ENCODE measurements at places on chromosomes 6 and 20.

- no peak for DNase-seq
Observed at GRCh38 chr20:39070484-39071231, 108.5 kb downstream of the DHX35 start.

DNA sequence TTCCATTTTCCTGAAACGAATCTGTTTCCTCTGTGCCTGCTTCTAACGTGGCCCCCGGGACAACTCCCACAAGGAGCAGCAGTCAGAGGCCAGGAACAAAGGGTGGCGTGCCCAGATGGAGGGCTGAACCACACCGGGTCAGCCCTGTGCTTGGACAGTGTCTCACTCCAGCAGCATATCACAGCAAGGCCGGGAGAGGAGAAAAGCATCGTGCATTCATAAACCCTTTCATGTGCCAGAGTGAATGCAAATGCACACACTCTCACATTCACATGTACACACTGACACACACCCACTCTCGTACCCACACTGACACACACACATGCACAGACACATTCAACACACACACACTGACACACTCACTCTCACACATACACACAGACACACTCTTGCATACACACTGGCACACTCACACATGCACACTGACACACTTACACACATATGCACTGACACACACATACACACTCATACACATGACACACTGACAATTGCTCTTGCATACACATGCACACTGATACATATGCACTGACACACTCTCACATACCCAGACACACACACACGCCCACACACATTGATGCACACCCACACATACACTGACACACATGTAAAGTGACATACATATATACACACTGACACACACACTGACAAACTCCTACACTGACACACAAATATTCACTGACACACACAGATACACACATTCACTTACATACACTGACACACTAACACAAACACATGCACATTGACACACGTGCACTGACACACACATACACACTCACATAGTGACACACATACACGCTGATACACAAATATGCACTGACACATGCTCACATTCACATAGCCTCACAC, 237.0 kb downstream of the LRFN2 start:
- no peak for DNase-seq

- DNase-seq, result no peak
Observed at GRCh38 chr20:57161478-57162361, 104.7 kb downstream of the BMP7 start.

DNA sequence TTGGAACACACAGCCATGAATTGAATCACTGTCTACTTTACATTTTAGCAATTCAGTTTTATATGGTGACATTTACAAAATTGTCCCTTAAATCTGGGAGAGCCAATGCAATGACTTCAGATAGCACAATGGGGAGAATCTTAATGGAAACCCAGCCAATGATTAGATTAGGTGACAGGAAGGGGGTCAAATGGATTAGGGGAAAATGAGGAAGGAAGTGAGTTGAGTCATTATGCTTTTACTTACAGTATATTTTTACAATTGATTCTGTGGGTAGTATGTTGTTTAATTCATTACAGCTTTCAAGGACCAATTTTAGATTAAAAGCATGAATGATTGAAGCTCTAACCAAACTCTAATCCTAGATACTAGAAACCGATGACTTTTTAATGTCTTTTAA, 229.8 kb downstream of the SOX4 start:
- no peak for DNase-seq

DNA sequence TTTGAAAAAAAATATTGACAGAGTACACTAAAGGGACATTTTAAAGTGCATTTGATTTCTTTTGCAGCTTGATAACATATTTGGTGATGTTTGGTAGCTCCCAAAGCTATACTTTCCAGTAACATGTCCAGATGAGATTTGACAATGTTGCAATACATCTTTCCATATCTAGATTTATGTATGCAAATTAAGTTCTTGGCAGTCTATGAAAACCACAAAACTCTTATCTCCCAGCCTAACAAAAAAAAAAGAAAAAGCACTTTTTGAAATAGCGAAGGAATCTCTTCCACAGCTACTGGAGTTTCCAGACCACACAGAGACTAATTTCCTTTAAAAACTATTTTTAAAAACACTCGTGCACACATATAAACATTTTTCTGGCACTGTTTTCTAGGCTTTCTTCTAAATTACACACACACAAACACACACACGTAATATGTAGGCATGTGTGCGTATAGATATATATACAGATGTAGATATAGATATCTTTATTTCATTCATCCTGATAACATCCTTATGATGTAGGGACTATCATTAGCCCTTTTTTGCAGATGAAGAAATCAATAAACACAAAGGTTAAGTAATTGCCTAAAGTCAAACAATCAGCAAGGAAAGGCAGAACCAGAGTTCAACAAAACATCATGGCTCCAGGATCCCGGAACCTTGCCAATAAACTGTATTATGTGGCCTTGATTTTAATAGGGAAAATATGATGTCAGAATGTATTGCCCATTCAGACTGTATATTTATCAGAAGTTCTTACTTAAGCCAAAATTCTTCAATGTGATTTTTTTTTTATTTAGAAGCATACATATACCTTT, 93.3 kb downstream of the ADGRB3 start:
- DNase-seq, result no peak

DNA sequence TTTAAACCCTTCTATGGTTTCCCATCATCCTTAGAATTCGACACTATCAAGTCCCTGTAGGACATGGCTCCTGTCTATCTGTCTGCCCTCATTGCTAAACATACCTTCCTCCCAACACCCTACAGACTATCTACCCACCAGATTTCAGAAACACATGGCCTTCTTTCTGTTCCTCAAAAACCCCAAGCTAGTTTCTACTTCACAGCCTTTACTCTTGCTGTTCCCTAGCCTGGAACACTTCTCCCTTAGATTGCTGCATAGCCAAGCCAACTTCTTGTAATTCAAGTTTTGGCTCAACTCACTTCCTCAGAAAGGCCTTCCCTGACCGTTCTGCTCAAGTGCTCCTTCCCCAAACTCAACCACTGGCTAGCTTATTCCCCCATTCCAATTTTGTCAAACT, 156.2 kb downstream of the BTBD9 start:
- no peak for DNase-seq

Measured in renal cortex interstitium (tissue), 15 donors.